ENCODE measurements at places on chromosomes 2 and 18.

GRCh38 chr2:216485237-216485636 lies 13.4 kb upstream of the RPL37A start:
- DNase-seq = no peak

GRCh38 chr18:64238076-64238475 lies 89.2 kb upstream of the LINC00305 start:
- DNase-seq = no peak

- no peak for DNase-seq
Measured at GRCh38 chr2:104818264-104818663, 35.7 kb upstream of the POU3F3 start.

GRCh38 chr18:67973916-67974315 lies 457.4 kb upstream of the DSEL start:
- no peak for DNase-seq

- DNase-seq = no peak
Measured at GRCh38 chr2:28510184-28510583, 14.3 kb downstream of the PLB1 start.

GRCh38 chr2:106885329-106885728 lies 638 bp downstream of the ST6GAL2 start:
- no peak for DNase-seq

- peak; percentile 10 for DNase-seq
Measured at GRCh38 chr2:172607379-172607928, 51.6 kb downstream of the PDK1 start.

GRCh38 chr2:118975133-118975532 lies 33.1 kb downstream of the MARCO start:
- no peak for DNase-seq

DNA sequence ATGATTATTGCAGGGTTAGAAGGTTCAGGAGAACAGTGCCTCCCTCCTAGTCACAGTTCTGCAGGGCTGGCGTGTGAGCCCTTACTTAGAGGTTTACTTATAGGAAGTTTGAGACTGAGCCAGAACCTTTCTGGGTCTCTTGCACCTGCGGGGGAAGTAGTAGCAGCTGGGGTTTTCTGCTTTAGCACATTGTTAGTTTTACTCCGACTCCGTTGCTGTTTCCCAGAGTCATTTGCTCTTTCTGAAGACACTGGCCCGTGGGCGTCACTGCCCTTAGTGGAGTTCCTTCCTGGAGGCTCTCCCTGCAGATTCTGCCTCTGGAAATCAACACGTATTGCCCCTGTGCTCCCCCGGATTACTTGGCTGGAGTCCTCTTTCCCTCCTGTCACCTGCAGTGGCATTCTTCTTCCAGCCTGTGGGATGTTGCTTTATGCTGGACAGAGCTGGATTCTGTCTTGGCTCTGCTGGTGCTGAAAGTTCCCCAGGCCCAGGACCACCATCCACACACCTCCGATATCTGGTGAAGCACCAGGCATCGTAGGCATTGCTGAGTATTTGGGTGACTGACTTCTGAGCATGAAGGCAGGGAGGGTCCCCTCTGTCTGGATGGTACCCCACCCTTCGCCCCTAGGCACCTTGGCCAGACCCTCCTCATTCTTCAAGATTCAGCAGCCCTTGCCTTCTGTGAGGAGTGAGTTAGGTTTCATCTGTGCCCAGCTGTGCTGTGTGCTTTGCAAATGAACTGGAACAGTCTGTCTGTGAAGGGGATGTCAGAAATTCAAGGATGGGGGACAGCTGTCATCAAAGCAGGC lies 51.7 kb downstream of the AGAP1 start:
- no peak for DNase-seq

DNA sequence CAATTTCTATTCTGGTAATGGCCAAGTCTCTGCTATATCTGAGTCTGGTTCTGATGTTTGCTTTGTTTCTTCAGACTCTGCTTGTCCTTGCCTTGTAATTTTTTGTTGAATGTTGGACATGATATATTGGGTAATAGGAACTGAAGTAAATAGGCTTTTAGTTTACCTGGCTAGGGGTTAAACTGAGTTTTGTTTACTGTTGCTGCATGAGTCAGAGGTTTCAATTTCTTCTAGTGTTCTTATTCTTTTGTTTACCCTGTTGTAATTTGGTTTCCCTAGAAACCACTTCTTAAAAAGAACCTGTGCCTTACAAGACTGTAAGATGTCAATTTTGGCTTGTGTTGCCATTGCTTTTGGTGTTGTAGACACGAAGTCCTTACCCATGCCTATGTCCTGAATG lies 285.0 kb upstream of the KCNH7 start:
- peak; percentile 26 for DNase-seq

DNA sequence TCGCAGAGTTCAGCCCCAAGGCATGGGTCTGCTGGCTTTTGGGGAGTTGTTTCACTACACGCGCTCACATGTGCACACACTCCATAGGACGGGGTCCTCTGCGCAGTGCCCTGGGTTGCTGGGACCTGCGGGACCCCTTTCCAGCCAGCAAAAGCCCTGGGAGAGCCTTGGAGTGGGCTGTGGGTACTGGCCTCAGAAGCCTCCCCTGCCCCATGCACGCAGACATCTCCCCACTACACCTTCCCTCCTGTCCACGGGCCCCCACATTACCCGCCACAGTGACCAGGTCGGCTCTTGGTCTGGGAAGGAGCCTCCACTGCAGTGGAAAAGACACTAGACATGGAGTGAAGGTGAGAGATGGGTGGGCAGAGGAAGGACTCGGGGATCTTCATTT lies 48.5 kb downstream of the FAM168B start:
- DNase-seq = no peak

GRCh38 chr18:32732165-32732564 lies 40.7 kb downstream of the KLHL14 start:
- no peak for DNase-seq

DNA sequence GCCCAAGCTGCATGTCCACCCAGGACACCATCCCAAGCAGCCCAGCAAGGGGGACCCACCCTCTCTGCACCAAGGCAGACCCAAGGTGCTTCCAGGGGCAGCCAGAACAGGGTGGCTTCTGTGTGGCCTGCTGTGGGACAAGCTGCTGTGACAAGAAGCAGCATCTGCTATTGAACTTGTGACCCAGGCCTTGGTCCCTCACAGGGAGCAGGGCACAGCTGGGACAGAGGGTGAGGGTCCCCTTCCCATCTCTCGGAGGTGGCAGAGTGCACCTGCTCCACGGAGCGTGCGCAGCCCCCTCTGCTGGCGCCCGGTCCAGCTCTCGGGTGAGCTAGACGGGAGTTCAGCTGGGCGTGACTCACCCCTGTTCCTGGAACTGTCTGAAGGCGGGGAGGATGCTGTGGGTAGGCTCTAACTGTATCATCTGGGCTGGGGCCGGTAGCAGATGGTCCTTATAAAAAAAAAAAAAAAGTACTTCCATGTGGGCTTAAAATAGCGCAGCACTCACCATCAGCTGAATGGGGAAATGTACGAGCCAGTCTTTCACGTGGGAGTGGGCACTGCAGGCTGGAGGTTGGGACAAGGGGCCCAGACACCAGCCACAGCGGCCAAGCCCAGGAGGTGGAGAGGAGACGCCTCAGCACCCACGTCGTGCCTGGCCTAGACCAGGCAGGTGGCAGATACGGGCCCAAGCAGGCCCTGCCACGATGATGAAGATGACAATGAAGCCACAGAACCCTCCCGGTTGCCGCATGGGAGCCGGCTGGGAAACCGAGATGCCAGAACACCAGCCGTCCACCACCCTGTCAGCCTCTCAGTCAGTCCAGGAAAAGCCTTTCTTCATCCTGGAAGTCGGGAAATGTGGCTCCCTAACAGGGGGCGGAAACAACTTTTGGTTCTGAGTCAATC lies 136.8 kb upstream of the ID2 start:
- DNase-seq = no peak

- DNase-seq = peak; percentile 96
Measured at GRCh38 chr2:111946294-111947114, 48.1 kb downstream of the MERTK start.

DNA sequence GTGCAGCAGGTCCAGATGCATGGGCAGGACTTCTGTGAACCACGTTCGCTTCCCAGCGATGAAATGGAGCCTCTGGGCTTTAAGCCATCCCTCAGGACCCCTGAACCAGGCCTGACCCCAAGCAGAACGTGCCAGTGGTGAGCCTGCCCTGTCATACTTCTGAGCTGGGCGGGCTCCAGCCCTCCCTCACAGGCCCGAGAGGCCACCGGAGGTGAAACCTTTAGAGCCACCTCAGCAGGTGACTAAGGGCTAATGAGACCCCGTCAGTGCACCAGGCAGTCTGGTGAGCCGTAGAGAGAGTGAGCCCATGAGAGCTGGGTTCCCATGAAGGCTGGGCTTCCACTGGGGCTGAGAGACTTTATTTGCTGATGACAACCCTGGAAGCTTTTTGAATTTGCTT lies 8.9 kb upstream of the MAL start:
- DNase-seq = no peak

- DNase-seq = peak; percentile 55
Measured at GRCh38 chr2:56008661-56009431, 85.3 kb upstream of the EFEMP1 start.

DNA sequence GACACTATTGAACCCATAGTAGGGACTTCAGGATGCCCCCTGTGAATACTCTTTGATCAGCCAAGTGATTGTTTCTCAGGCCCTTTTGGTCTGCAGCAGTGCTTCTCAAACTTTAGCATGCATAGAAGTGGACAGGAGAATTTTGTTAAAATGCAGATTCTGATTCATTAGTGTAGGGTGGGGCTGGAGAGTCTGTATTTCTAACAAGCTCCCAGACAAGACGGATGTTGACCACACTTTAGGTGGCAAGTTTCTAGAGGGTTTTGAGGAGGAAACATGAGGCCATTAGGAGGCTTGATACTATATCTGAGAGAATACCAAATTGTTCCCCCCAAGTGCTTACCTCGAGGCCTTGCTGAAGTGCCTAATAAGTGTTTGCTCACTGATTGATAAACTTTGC lies 317.9 kb downstream of the CLIP4 start:
- DNase-seq = no peak

GRCh38 chr2:224042191-224042696 lies 3.2 kb upstream of the SERPINE2 start:
- no peak for DNase-seq

DNA sequence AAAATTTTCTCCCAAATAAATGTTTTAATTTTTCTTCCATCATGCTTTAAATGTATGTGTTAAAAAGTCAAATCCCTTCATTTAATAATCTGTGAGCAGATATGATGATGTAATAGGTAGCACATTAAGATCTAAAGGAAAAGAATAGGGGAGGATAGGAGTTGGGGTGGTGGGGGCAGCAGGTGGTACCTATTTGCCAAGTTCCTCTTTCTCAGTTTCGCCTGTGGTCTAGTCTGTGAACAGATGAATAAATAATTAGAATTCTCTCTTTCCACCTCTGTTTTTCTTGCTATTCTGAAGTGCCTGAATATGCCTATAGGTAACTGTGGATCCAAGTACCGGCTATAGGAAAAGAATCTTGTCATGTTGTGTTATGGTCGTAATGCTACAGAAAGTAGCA lies 152.5 kb downstream of the NRXN1 start:
- DNase-seq = no peak

DNA sequence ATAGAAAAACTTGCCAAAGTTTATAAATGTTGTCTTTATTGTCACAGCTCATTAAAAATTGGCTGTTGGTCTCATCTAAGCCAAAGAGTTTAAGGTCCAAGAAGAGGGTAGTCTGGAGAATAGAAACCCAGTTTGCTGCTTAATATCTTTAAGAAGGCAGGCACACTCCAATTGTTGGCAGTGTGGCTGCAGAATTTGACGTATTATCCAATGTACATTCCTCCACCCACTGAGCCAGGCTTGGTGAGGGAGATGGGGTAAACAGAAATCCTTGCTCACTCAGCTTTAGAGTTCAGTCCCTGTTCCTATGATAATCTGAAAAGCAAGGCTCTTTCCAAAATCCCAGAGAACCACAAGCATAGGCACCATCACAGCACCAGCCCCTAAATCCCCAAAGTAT lies 10.7 kb upstream of the ADD2 start:
- no peak for DNase-seq

DNA sequence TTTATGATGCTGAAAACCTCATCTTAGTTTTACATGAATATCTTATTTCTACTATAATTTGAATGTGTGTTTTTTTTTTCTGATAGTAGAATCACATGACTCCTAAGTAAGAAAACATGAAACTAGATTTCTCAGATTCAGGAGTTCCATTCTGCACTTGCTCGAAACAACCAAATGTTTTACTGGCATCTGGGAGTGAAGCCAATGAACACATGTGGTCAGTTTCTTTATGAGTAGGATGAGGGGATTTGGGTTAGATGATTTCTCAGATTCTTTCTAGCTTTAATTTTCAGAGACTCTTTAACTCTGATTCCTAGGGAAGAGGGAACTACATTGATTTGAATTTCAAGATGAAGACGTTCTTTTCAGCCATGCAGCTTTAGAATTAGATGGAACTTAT lies 225.0 kb upstream of the NT5C1B start:
- no peak for DNase-seq

DNA sequence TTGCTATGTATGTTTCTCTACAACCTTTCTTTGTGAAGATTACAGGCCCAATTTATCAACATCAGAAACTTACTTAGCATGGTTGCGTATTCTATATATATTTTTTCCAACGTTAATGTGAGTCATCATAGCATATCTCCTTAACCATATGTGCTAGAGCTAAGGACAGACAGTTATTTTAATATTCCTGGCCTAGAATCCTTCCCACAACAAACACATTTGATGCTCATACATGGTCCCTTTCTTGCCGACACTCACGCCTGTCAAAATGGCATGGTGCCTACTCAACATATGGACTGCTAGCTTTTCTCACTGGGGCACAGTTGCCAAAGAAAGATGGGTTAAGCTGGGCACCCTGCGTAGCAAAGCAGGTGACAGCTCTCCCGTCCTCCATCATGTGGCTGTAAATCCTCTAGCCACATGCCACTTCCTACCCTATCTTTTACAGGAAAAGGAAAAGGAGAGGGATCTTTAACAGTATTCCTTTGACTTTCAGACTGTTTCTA lies 75.2 kb upstream of the GALNT5 start:
- no peak for DNase-seq

- no peak for DNase-seq
Measured at GRCh38 chr2:240518981-240519380, 38.8 kb downstream of the ANKMY1 start.

- peak; percentile 59 for DNase-seq
Measured at GRCh38 chr2:144942516-144943256, 422.8 kb upstream of the ZEB2 start.

DNA sequence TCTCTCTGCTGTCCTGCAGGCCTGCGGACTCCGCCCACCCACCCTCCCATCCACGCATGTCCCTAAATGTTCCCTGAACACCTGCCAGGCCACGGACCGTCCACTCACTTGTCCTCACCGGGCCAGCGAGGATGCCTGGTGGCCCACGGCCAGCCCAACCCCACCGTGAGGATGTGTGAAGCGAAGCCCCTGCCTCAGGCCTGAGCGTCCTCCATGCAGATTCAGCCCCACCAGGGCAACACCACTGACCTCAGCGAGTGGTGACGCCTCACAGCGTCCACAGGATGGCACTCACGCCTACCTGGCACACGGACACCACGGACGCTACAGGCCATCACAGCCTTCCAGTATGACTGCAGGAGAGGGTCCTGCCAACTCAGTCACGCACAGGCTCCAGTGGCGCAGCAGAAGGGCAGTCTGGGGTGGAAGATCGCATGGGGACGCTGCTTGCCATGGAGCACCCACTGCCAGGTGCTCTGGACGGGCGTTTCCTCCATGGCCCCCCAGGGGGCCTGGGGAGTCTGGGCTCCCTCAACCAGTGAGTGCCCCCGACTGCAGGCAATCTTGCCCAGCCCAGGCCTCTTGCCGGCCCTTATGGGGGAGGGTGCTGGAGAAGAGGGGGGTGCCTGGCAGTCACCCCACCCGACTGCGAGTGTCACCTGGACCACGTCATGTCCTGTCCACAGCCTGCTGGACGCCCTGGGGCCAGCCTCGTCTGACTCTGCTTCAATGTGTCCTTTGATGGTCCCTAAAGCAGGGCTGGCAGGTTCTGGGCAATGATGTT lies 25.4 kb downstream of the HDAC4 start:
- DNase-seq = no peak
